T-helper 9 cell (primary cell): ENCODE measurements at places on chromosomes 3 and 15.

GRCh38 chr3:193903966-193904365 is 232.0 kb upstream of the HES1 start:
- no peak for DNase-seq

GRCh38 chr3:32930161-32930560 is 21.3 kb upstream of the CCR4 start:
- no peak for DNase-seq

DNA sequence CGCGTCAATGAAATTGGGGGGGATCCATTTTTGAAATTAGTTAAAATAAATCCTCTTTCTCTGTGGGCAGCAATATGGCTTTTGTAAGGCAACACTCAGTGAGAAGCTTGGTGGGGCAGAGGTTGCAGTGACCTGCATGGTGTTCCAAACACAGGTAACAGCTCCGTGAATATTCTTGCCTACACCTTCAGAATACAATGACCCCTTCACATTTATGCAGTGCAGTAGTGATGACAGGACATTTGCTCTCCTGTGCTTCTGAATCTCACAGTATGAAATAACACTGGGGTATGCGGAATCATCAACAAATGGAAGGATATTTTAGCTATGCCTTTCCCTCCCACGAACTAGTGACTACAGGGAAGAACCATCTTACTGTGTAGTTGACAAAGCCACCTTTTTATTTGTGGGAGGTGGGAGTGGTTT is 6.9 kb downstream of the AHSG start:
- no peak for DNase-seq

- no peak for DNase-seq
These were observed 37.4 kb upstream of the MRPL3 start for GRCh38 chr3:131540143-131540542.
